ENCODE measurements at places on chromosomes 5 and 9.

- DNase-seq = no peak
Measured at GRCh38 chr9:93390953-93391515, 60.5 kb upstream of the FAM120A start.

GRCh38 chr9:34310215-34310614, 18.9 kb downstream of the KIF24 start:
- DNase-seq = no peak

DNA sequence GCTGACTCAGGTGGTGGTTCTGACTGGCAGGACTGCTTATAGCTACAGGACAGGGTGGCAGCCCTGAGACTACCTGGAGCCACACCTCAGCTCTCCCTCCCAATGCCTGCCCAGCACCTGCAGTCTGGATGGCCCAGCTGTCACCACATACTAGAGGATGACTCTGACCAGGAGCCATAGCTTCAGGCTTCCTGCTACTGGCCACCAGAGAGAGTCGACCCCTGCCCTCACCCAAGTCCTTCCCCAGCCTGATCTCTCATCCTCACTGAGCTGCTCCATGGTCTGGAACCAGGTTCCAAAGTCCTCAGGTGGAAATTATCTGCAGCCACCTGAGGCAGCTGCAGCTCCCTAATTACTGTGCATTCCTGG, 25.6 kb upstream of the TDRD7 start:
- no peak for DNase-seq

- no peak for DNase-seq
Measured at GRCh38 chr9:693201-694091, 148.1 kb upstream of the DMRT1 start.

- no peak for DNase-seq
Measured at GRCh38 chr9:128078504-128079434, 10.7 kb downstream of the SLC25A25 start.

GRCh38 chr5:43073597-43074546, 33.8 kb upstream of the ANXA2R start:
- DNase-seq = no peak

DNA sequence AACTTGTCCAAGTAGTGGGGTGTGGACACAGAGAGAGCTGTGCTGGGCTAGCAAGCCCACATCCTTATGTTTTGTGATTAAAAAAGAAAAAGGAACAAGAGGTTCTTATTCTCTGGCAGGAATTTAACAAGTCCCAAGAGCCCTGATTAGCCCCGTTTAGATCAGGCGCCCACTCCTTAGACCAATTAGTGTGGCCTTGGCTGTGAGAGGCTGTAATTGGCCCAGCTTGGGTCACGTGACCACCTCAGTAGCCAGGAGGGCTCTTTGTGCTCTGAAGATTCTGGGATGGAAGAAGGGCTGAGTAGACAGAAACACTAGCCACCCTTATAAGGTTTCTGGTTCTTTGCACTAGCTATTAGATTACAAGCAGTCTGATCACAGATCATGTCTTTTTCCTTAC, 31.1 kb downstream of the GCNT4 start:
- DNase-seq = no peak

DNA sequence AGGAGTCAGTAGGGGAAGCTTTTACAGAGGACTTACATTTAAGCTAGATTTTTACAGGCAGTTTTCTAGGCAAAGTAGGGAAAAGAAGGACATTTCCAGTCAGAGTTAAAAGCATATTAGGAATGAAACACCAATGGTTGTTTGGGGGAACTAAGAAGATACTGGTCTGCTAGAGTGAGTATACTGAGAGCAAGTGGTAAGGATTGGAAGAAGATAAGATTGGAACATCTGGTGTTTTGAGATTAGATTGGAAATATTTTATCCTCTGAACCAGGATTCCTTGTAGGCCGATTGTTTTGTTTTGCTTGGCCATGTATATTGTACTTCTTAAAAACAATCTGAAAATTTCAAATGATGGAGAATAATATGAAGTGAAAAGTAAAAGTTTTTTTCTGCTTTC, 7.7 kb downstream of the FBXO38 start:
- no peak for DNase-seq

DNA sequence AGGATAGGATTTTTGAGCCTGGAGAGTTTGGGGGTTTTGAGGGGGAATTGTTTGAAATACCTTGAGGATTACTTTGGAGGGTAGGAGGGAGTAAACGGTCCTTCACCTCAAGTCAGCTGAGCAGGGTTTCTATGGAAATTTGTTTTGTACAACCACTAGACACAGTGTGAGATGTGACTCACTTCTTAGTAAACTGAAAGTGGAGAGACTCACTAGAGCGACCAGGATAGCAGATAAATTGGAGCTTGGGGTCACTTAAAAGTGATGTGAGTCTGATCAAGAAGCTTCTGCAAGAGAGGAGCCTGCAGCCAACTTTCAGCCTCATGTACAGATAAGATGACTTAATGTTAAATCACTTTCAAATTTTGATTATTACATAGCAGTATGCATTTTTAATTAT, 1945.9 kb upstream of the NUDT12 start:
- no peak for DNase-seq

DNA sequence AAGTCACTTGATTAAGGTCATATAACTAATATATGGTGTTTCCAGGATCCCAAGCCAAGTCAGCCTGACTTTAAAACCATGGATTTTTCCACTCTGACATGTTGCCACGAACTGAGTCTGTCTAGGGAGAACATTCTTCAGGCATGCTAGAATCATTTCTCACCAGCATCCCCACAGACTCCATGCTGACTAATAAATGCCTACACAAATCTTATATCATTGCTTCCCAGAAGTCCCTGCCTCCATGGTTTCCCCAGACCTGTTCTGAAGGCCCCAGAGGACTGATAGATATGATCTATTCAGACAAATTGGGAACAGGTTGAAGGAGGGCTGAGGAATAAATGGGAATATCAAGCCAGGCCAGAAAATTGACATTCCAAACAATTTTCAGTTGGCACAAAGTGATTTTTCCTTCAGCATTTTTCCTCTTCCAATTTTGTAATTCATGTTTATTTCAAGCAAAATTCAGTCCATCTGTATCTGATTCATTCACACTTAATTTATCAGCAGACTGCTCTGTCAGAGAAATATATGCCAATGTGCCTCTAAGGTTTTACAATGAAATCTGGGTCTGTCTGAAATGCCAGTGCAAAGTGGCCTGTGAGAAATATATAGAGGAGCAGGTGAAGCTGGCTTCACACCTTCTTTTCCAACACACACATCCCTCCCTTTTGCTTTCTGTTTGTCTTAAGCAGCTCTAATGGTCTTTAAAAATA, 413.6 kb upstream of the TNC start:
- DNase-seq = no peak

DNA sequence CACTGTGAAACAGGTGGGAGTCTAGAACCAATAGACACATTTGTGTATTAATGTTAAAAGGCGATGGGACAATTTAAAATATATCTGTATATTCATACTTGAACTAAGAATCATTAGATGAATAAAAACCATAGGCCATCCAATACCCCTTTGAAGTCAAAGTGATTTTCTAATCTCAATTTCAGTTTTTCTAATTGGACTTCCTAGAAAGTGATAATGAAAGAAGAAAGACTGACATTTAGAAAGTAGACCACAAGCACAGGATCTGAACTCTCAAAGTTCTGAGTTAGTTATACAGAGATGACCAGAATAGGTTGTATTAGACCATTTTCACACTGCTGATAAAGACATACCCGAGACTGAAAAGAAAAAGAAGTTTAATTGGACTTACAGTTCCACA, 412.8 kb upstream of the PIK3R1 start:
- no peak for DNase-seq

Measured in neural crest cell (in vitro differentiated cells).